ENCODE measurements at places on chromosomes 1 and 21.

DNA sequence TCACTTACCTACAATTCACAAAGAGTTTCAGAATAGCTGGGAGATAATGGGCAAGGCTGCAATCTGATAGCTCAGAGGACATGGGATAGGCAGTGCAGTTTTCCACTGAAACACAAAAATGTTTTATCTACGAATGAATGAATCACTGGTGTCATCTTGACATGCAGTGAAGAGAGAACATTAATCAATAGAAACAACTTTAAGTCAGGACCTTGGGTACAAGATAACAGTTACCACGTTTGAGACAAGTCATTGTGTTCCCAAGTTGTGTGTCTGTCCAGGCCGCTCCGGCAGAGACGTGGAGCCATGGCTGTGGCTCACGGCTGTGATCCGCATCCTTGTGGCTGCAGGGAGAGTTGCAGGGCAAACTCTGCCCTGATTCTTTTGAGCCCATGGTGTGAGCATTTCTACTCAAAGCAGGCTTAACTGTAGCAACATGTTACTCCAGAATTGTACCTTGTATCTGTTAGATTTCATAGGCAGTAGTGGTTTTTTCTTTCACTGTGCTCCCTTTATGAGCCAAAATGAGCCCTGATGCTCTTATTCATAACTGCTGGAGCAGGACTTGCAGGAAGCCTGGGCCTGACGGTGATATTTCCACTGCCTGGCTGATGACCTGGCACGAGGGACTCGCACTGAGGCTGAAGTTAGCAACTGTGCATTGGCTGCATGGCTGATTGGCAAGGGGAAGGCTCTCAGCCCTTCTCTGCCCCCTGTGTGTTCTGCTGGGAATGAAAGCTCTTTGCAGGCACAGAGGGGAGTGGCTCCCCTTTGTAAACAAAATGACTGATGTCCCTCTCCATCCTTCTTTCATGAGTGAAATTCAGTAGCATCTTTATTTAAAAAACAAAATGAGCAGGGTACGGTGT lies 465.2 kb downstream of the AJAP1 start:
- DNase-seq, result no peak

GRCh38 chr1:161175771-161176453 lies 1.4 kb downstream of the B4GALT3 start:
- DNase-seq, result no peak

GRCh38 chr1:182170891-182171461 lies 109.5 kb upstream of the ZNF648 start:
- no peak for DNase-seq

DNA sequence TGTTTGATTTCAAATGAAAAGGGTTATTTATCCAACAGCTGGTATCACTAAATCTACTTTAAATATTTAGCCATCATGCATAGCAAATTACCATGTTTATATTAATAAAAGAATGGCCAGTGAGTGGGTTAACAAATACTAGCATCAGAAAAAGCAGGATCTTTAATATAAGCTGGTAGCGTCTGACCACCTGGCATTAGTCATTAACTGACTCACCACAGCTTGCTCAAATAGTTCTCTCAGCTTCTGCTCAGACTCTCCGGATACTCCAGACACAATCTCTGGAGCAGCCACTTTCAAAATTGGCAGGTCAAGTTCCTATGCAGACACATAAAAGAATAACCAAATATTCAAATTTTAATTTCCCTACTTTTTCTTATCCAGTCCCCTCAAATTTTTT lies 29.6 kb downstream of the NVL start:
- DNase-seq, result no peak

DNA sequence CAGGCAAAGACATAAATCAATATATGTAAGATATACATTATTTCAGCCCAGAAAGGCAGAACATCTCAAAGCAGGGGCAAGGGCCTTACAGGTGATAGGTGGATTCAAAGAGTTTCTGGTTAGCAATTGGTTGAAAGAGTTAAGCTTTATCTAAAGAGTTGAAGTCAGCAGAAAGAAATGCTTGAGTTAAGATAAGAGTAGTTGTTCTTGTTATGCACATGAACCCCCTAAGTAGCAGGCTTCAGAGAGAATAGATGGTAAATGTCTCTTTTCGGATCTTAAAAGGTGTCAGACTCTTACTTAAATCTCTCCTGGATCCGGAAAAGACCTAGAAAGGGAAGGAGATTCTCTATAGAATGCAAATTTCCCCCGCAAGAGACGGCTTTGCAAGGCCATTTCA lies 8.3 kb upstream of the ZBTB40 start:
- no peak for DNase-seq

DNA sequence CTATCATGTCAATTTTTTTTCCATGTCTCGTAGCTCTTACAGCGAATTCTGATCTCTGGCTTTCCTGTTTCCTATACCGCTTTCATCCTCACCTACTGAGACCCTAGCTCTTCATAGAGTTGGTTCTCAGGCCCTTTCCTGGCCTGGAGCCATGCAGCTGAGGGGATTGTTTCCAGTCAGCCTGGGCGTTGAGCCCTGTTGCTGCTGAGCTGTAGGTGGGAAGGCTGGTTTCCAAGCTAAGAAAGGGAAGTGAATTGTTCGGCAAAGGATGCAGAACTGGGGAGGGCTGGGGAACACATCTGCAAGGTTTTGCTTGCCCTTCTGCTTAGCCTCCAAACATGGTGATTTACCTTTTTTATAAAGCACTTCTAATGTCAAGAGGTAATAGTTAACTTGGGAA lies 41.5 kb downstream of the SPATA46 start:
- DNase-seq, result no peak

- DNase-seq, result no peak
These were observed 45.2 kb downstream of the RPS6KA1 start for GRCh38 chr1:26574719-26575251.

DNA sequence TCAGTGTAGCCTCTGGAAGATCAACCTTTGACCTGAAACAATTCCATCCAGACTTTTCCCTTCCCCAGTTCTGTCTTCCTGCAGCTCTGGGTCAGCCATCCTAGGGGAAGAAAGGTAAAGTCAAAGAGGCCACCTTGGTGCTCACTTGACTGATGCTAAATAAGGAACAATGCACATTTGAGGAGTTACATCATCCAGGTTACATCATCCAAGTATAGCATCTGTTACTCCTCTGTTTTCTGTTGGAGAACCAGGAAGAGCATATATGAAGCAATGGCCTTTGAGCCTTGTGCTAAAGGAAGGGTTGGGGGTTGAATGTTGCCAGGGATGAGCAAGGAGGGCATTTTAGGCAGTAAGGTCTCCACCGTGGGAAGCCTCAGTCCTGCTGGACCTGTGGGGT lies 3.1 kb upstream of the DSCAM start:
- no peak for DNase-seq

DNA sequence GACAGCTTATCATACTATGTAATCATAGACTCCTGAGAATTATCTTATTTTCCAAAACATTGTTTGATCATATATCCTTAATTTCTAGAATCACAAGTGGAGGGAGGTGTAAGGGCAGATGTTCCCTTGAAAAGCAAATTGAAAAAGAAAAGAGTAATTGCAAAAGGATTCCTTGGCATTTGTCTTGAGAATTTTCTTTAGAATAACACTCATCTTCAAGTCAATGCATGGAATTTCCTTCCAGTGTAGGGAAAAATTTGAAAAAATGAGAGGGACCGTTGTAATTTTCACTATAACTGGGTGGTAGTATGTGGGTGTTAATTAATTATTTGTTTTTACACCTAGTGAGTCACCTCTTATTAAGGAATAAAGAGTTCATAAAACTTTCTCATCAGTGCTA lies 724.6 kb upstream of the ADAMTS5 start:
- no peak for DNase-seq

GRCh38 chr1:15046487-15047165 lies 106.9 kb upstream of the TMEM51 start:
- DNase-seq, result no peak

GRCh38 chr1:11806307-11806936 lies 431 bp downstream of the CLCN6 start:
- DNase-seq, result no peak

- DNase-seq, result no peak
These were observed 4.5 kb downstream of the SYT6 start for GRCh38 chr1:114149211-114149610.

DNA sequence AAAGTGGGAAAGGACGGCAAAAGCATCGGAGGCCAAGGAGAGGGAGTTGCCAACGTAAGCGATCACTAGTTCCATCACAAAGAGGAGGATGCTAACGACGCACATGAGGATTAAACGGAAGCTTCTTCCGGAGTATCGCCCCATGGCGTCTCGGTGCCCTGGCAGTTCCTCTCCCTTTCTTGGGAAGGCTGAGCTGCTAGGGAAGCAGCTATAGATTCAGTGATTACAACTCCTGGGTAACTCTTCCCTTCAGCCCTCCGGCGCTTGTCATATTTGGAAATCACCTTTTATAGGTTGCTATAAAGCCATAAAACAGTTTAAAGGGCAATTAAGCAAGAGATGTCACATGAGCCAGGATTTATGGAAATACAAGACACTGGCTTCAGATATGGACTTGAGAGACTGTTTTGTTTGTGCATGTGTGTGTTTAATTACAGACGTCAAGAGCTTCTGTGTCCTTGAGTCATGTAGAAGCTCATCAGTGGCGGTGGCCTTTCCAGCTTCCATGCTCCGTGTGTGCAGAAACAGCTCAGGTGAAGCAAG lies 30.6 kb upstream of the SLC30A10 start:
- no peak for DNase-seq

DNA sequence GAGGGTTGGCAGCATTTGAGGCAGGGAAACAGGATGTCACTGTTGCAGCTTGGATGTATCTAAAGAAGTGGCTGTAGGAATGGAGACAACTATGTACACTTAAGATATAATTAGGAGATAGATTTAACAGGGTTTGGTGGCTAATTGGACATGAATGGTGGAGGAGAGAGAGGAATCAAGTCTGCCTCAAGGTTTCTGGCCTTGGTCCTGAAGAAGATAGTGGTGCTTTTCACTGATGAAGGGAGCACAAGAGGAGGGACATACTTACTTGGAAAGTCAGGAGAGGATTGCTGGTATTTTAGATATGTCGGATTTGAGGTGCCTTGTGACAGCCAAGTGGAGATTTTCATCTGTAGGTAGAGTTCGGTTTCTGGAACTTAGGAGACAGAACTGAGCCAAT lies 123.9 kb downstream of the ST6GALNAC3 start:
- DNase-seq, result no peak

DNA sequence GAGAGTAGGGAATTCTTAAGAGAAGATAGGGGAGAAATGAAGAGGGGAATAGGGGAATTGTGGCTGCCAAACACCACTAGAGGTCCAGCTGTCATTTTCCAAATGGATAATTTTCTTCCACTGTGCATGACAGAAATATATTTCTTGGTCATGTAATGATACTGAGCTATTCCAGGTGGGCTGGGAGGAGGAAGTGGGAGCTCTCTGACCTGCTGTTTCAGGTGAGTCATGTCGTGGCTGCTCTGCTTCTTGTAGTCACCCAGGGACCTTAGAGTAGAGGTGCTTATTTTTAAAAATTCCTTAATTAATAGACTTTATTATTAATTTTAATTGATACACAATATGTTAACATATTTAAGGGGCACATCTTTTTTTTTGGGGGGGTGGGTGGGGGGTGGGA lies 11.9 kb downstream of the PDE4B start:
- DNase-seq, result no peak

- no peak for DNase-seq
These were observed 381.4 kb downstream of the RWDD3 start for GRCh38 chr1:95615421-95615820.

DNA sequence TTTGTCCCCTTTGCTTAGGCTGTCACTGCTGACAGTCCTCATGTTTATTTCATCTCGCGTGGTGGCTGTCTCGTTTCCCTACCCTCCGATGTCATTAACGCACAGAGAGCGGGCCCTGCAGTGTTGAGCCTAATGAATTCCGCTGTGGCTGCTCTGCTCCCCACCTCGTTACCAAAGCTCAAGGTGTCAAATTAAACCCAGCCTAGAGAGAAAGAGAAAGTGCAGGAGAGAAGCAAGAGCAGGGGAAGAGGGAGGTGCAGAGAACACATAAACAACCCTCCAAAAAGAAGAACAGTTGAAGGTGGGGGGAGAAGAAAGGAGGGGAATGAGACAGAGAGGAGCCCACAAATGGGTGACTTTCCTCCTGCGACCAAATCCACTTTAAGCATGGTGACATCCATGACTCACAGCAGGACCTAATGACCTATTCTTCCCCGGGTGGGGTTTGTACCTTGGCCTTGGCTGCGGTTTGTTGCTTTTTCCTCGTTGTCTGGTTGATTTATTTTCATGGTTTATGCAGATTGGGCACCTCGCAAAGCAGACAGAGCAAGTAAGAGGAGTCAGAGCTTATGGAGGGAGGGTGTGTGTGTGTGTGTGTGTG lies 92.5 kb downstream of the PBX1 start:
- no peak for DNase-seq

DNA sequence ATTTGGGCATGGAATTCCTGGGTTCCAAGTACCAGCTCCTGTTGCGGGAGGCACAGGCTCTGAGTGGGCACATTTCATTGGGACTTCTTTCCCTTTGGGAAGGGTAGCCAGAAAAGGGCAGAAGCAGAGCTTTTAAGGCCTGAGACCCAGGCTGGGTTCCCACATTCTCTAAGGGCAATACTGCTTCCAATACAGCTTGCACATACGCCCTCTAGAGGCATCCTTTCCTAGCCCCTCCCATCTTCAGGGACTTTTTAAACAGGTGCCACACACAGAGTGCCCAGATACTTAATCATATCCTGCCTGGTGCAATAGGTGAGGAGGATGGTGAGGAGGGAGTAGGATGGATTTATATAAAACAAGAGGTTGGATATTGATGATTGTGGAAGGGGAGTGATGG lies 5.7 kb downstream of the GPR88 start:
- DNase-seq, result no peak

GRCh38 chr1:190747704-190748103 lies 270.0 kb upstream of the BRINP3 start:
- no peak for DNase-seq

DNA sequence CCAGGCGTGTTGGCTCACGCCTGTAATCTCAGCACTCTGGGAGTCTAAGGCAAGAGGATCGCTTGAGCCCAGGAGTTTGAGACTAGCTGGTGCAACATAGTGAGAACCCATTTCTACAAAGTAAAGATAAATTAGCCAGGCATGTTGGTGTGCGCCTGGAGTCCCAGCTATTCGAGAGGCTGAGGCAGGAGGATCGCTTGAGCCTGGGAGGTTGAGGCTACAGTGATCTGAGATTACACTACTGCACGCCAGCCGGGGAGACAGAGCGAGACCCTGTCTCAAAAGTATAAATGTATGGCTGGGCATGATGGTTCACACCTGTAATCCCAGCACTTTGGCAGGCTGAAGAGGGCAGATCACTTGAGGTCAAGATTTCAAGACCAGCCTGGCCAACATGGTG lies 51.5 kb upstream of the LBR start:
- DNase-seq, result no peak

- DNase-seq, result no peak
These were observed 118.8 kb upstream of the PBX1 start for GRCh38 chr1:164440232-164440631.

GRCh38 chr1:100530880-100531487 lies 7.0 kb upstream of the GPR88 start:
- no peak for DNase-seq

DNA sequence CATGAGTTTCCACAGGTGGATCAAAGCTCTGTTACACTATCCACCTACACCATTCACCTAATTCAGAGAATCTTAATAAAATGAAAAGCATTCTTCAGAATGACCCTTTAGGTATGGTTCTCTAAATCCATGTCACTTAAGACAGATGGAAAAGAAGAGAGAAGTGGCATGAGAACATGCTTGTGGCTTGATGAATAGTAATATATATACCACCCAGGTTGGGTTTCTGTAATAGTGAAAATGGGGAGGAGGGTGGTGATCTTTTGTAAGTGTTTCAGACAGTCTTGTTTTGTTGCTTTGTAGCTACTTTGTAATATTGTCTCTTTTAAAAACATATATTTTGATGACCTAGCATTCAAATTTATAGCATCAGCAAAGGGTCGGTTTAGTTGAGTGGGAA lies 469.8 kb downstream of the USP25 start:
- DNase-seq, result no peak

GRCh38 chr1:37303884-37304574 lies 170.4 kb upstream of the ZC3H12A start:
- no peak for DNase-seq

Data from NCI-H187 treated with DMSO at 0.1 percent for 48 hours (cell line).